ENCODE measurements at places on chromosomes 11 and 22.

DNA sequence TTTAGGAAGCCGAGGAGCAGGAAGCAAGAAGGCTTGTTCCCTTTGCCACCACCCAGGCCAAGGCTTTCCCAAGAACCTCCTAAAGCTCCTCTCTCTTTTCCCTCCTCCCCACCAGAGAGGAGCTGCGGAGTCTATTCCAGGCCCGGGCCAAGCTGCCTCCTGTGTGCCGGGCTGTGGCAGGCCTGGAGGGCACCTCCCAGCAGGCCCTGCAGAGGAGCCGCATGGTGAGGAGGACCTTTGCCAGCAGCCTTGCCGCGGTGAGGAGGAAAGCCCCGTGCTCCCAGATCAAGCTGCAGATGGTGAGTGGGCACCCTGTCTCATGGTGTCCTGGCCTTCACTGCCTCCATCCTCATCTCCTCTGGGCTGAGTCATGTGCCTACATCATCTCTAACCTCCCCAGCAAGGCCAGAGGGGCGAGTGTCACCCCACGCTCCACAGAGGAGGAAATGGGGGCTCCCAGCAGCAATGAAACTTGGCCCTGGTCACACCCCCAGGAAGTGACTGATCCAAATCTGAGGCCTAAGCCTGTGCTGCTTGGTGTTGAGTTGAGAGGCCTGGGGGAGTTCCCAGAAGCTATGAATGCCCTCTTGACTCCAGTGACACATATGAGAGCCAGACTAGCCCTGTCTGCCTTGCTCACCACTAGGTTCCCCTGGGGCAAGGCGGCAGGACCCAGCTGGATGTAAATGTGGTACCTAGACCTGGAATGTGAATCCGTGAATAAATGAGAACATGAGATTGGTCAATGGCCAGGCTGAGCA lies 104.2 kb downstream of the MYO18B start:
- DNase-seq: no peak

DNA sequence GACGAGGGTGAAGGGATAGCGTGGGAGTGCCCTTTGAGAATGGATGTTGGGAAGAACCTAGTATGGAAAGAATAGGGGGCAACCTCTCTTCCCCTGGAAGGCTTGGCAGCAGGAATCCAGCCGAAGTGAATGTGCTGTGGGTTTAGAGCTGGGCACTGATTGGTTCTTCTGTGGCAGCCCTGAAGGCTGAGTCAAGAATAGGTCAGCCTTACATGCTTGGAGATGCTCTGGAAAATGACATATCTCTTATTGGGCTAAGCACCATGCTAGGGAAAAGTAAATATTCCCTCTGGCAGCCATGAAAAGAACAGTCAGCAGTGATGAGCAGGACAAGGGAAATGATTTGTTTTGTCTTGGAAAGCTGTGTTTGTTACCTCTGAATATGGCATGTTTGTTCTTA lies 149.5 kb downstream of the COMMD9 start:
- no peak for DNase-seq

DNA sequence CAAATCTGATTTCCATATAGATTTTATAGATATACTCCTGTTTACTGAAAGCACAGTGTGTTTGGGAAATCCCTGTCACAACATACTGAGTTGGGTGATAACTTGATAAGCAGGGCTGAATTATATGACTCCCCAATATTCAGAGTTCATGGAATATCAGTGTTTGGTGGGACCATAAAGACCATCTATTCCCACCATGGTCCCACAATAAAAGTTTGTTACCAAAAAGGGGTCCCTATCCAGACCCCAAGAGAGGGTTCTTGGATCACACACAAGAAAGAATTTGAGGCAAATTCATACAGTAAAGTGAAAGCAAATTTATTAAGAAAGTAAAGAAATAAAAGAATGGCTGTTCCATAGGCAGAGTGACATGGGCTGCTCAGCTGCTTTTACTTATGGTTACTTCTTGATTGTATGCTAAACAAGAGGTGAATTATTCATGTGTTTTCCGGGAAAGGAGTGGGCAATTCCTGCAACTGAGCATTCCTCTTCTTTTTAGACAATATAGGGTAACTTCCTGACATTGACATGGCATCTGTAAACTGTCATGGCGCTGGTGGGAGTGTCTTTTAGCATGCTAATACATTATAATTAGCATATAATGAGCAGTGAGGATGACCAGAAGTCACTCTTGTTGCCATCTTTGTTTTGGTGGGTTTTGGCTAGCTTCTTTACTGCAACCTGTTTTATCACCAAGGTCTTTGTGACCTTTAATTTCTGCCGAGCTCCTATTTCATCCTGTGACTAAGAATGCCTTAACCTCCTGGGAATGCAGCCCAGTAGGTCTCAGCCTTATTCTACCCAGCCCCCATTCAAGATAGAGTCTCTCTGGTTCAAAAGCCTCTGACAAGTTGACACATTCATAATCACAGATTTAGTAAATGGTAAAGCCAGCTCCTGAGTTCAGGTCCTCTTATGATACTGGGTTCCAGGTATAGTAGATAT lies 240.6 kb upstream of the PDGFD start:
- no peak for DNase-seq

- DNase-seq: no peak
These were observed 53.8 kb downstream of the TRIOBP start for GRCh38 chr22:37750596-37751162.

GRCh38 chr11:30772908-30773307 lies 186.8 kb upstream of the MPPED2 start:
- DNase-seq: no peak
